NCI-H2029 treated with DMSO at 0.1 percent for 48 hours (cell line): ENCODE measurements at places on chromosomes 6 and 20.

DNA sequence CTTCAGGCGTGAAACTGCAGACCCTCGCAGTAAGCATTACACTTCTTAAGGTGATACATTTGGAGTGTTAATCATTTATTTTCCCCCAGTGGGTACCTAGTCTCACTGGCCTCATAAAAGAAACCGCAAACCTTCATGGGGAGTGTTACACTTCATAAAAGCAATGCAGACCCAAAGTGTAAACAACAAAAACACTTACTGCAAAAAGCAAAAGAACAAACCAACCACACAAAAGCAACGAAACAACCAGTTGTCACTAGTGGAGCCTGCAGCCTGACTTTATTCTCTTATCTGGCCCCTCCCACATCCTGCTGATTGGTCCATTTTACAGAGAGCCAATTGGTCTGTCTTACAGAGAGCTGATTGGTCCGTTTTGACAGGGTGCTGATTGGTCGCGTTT is 23.8 kb downstream of the LY86 start:
- no peak for DNase-seq

GRCh38 chr6:67679566-67680296 is 955.4 kb upstream of the ADGRB3 start:
- no peak for DNase-seq

DNA sequence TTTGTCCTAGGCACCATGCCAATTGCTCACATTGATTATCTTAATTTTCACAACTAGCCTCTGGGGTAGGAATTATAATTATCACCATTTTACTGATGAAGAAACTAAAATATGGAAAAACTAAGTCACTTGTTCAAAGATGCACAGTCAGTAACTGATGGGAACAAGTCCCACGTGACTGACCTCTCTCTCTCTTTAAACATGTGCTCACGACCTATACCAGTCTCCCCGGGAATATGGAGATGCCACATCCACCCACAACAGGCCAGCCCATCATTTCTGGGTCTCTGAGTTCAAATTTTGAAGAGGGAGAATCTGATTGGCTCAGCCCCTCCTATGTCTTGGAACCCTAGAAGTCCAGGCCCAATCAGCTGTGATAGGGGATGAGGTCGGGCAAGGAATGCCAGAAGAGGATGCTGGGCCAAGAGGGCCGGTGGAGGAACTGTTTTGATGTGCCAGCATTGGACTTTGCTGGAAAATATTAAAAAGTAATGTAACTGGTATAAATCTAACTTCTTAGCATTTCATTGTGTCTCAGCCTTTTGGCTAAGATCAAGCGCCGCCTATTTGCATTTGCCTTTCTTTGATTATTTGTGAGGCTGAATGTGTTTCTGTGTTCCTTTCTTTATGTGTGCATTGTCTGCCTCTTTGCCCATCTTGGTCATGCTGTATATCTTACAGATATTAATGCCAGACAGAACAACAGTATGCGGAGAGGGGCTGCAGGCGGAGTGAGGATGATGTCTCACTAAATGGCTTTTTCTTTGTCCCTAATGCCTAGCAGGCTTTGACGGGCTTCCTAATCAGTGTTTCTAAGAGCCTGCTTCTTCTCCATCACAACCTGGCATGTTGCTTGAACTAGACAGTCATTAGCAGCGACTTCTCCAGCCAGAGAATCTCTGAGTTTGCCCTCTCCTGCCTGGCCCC is 126.6 kb downstream of the VEGFA start:
- no peak for DNase-seq

DNA sequence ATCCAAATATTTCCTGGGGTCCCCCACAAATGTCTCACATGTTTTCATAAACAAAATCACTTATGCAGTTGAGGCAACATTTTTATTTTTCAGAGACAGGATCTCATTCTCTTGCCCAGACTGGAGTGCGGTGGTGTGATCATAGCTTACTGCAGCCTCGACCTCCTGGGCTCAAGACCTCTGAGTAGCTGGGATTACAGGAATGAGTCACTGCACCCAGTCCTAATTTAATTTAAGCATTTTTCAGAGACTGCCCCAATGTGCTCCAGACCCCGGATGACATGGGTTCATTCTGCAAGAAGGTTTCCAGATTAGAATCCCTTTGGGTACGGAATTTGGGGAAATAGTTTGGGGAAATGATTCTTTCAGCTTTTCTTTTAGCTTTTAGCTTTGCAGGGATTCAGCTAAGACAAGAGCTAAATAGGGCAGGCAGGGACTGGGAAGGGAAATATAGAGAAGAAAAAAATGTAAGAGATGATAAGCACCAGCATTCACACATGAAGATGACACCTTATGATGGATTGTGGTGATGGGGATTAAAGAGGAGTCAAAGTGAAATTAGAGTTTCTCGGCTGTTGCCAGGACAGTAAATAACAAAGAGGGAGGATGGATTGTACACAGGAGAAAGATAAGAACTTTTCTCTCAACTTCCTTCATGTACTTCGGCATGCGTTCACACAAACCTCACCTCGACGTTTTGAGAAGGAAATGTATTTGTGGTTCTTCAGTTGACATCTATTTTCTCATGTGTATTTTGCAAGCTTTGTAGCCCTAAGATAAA is 169.4 kb upstream of the TAB2 start:
- no peak for DNase-seq

DNA sequence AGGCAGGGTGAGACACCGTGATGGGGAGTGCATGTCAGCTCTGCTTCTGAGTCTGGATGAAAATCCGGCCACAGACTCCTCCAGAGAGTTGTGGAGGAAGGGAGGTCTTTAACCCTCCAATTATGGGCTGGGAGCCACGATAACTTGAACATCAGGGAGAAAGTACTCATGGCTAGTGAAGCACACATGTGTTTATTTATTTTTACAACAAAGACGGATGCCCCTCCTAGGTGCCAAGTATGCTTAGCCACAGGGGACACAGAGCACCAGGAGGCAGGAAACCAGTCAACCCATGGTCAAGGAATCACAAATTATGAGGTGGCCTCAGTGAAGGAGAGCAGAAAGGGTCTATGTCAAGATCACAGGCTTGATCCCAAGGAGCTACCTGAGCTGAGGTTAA is 54.1 kb downstream of the ZNF217 start:
- no peak for DNase-seq
